ENCODE measurements at places on chromosomes 4 and X. TPM values are rescaled to one million over a fixed set of nuclear protein-coding genes. Genes with fewer than 3 reads are reported as not detected.

Gene SSX4
- total RNA-seq, result not detected

Gene SSX4B
- not detected for total RNA-seq

Gene S100G
- not detected for total RNA-seq

Gene PNMA6A
- 6.3 TPM for total RNA-seq

Gene RNF175
- total RNA-seq, result 6.8 TPM

Gene TENM3
- 24.5 TPM for total RNA-seq

Gene PSAPL1
- total RNA-seq, result not detected

Gene TSPYL2
- 30.0 TPM for total RNA-seq

Gene ITIH6
- not detected for total RNA-seq

Gene SLC4A4
- total RNA-seq, result 0.87 TPM

Gene ZNF630
- total RNA-seq, result 1.6 TPM

Gene GABRG1
- not detected for total RNA-seq

Gene CSAG1
- total RNA-seq, result not detected

Measured in A673 (cell line).